Neural crest cell (in vitro differentiated cells): ENCODE measurements at places on chromosomes 7 and 10. TPM values are rescaled to one million over a fixed set of nuclear protein-coding genes. Genes with fewer than 3 reads are reported as not detected.

- no peak for DNase-seq
Measured at GRCh38 chr10:77156406-77156879, 481.2 kb downstream of the KCNMA1 start.

Gene EIF5AL1
- total RNA-seq = 0.18 and 0.21 TPM in 2 replicates

GRCh38 chr7:2530071-2530987 is 10.8 kb downstream of the LFNG start:
- DNase-seq = no peak

DNA sequence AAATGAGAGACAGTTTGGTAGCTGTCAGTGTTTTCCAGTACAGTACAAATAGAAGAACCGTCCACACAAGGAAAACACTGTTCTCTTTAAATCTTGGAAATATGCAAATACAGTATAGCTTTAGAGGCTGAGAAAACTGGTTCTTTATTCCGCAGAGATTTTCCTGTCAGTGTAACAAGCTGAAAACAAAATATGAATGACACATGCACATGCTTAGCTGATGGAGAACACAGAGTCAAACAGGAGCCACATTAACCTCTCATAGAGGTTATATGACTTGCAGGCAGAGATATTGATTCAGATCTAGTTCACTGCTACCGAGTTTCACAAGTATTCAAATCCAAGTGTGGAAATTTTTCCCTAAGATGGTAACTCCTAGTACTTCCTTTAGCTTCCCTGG is 135.2 kb upstream of the C1QL3 start:
- no peak for DNase-seq

DNA sequence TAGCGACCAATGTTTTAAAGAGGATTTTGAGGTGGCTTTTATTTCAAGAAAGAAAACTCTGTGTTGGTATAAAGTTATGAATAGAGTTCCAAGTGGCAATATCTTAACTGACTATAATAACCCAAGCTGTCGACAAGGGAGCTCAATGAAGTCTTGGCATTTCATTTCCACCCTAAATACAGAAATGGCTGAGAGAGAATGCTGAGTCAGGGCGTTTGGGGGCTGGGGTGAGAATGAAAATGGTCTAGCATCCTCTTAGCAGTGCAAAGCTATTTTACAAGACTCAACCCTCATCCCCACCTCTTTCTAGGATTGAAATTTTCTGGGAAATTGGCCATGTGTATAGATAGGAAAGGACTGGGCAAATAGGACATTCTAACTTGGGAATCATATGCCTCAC is 759.1 kb downstream of the KCNMA1 start:
- DNase-seq = no peak

- DNase-seq = no peak
Measured at GRCh38 chr7:156725936-156726335, 85.4 kb downstream of the RNF32 start.

Gene SFTPA1
- total RNA-seq = not detected in 2 replicates

DNA sequence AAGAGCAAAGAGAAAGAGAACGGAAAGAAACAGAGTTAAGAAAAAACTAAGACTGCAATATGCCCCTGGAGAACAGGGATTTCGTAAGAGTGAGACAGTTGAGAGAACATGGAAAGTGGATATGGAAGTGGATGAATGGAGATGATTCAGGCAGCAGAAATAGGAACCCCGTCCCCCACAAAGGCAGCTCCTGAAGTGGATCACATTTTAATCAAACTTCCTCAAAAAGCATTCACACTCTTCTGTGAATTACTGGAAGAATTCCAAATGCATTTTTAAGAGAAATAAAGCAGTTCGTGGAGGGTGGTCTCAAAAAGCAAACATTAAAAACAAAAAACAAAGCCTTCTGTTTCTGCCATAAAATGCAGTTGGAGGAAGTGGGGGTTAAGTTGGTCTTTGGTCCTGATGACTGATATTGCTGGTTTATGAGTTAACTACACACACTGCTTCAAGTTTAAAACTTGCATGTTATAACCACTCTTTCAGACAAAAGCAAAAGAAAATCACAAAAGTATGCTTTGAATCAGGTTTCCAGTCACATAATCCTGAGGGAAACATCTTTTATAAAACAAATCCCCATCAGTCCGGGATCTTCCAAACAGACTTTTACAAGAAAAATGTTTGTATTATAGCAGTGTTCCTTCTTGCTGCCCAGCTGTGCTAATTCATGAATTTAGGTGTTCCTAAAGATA is 214.3 kb downstream of the FANK1 start:
- no peak for DNase-seq

- no peak for DNase-seq
Measured at GRCh38 chr7:41695661-41696322, 7.1 kb downstream of the INHBA start.

GRCh38 chr10:7225133-7225532 is 185.7 kb downstream of the SFMBT2 start:
- DNase-seq = no peak

GRCh38 chr10:111506266-111507034 is 429.6 kb downstream of the ADRA2A start:
- DNase-seq = no peak

DNA sequence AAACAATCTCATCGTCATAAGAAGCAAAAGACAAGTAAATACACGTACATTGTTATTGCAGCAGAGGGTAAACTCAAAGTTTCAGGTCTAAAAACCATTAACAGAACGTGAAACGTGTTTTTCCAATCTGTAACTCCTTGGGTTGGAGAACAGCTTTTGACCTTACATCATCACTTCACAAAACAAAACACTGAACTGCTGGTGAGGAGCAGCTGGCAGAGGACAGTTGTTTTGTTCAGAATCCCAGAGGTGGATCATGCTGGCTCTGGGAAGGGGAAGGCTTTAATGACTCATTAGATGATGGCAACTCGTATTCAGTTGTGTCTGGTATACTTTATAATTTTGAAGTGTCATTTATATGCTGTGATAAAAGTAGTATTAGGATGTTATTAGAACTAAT is 923.0 kb upstream of the CELF2 start:
- no peak for DNase-seq

DNA sequence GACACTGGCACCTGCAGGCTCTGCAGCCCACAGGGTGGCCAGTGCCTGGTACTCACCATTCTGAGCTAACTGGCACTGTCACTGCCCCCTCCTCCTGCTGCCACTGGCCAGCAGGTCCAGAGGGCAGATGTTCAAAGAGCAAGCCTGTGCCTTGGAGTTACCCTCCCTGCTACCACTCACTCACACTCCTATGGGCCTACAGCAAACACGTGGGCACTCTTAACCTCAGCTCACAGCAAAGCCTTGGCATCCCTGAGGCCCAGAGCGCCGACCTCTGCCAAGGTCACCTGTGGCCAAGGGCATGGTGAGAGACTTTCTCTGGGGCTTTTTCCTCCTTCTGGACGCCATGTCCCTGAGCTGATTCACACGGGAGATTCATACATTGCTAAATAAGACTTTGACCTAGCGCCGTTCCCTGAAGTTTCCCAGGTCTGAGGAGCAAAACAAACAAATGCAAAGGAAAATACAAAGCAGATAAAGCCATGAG is 270.0 kb upstream of the PPP2R2D start:
- no peak for DNase-seq

- no peak for DNase-seq
Measured at GRCh38 chr10:78575400-78575799, 493.4 kb upstream of the ZMIZ1 start.

DNA sequence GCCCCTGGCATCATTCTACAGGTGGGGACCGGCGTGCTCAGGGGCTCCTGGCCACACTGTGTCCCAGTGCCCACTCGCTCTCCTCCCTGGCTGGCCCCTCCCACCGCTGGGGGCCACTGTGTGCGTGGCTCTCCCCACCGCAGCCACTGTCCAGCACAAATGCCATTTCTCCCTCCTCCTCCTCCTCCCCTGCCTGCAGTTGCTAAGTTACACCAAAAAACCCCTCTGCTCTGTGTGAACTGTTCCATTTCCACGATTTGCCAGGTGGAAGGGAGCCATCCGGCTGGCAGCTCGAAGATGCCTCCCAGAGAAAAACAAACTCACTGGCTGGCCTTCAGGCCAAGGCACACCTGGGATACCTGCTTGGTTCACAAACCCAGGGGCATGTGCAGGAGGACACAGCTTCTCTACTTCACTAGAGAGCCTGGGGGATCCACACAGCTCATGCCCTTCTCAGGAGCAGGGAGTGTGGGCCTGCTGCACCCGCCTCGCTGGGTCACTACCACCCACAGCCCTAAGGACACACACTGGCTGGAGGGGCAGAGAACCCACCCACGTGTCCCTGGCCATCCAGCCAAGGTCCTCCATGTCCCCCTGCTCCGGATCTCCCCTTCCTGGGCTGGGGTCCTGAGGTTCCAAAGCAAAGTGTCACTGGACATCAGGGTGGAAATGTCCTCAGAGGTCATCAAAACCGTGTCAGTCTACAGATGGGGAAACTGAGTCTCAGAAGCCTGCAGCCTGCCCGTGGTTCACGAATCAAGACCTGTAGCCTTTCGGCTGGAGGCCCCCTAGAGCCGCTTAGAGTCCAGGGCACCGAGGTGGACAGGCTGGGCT is 1.7 kb downstream of the RASGEF1A start:
- DNase-seq = no peak

DNA sequence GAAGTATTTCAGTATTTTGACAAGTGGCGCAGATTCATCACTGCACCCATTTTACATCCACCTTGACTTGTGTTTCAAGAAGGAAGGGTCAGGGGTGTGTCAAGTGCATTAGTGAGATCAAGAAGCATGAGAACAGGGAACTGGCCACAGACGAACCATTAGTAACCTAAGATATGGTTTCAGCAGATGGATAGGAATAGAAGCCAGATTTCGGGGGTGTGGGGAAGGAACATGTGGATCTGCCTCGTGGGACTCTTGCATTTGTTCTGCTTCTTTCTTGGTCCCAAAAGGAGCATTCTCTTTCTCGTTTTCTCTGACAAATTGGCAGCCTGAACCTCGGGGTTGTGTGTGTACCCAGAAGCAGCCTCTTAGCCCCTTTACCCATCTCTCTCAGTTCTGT is 9.6 kb downstream of the DENND2A start:
- no peak for DNase-seq

Gene FAM25G
- not detected in 2 replicates for total RNA-seq

DNA sequence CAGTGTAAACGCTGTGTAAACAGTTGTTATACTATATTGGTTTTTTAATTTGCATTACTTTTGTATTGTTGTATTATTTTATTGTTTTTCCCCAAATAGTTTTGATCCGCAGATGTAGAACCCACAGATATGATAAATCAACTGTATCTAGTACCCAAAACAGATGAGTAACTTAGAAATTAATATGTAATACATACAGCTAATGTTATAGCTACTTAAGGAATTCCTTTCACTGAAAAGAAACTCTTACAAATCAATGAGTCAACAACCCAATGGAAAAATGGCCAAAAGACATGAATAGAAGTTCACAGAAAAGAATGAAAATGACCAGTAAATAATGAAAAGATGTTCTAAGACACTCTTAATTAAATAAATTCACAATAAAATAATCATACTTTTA is 32.3 kb upstream of the ARL4A start:
- no peak for DNase-seq

Gene GPRIN2
- total RNA-seq = 1.4 and 1.5 TPM in 2 replicates

DNA sequence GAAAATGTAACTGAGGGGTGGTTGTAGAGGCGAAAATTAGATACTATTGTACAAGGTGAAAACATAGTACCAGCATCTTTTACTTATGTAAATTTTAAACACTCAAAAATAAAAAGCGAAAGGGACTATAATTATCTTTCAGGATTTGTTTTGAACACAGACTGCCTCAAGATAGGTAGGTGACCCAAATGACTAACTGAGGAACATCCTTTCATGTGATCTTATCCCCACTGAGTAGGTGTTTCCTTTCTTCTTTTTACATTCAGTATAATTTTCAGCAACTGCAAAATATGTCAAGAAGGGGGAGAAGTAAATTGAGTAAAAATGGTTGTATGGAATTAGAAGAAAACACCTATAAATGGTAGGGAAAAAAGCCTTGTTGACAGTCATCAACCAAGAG is 236.7 kb downstream of the PHF14 start:
- DNase-seq = no peak

GRCh38 chr10:89248-89647 is 40.2 kb upstream of the TUBB8 start:
- no peak for DNase-seq

GRCh38 chr10:17651896-17652295 is 7.9 kb downstream of the STAM start:
- DNase-seq = no peak

Gene CCL24
- not detected in 2 replicates for total RNA-seq

GRCh38 chr7:121267612-121268011 is 61.2 kb upstream of the WNT16 start:
- no peak for DNase-seq
